ENCODE measurements at places on chromosomes 12 and 14.

DNA sequence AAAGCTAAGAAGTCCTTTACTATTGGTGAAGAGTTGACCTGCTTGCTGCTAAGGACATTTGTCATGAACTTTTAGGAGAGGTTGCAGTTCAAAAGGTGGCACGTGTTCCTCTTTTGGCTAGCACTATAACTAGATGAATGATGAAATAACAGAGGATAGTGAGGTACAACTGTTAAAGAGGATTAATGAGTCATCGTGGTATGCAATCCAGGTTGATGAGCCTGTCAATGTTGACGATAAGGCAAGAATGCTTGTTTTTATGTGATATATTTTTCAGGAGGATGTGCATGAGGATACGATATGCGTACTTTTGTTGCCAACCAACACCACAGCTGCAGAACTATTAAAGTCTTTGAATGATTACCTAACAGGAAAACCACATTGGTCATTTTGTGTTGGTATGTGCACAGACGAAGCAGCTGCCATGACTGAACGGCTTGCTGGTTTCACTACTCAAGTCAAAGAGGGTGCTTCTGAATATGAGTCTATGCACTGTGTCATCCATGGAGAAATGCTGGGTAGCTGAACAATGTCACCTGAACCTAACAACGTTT lies 10.6 kb downstream of the CEP128 start:
- no peak for DNase-seq

DNA sequence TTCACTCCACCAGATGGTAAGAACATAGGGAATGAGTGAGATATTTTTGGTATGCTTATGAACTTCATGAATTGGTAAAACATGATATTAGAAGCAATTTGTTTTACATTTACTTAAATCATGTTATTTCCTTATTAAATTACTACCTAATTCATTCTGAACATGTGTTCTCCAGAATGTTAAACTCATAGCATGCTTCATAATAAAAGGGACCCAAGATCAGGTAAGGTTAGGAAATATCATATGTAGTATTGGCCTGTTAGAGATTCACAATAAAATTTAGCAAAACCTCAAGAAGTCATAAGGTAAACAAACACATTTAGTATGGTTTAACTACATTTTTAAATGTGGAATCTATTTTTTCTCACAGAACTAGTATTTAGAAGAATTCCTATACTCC lies 28.2 kb downstream of the PTPRQ start:
- DNase-seq: no peak

- DNase-seq: no peak
Observed at GRCh38 chr14:103328941-103329340, 5.1 kb upstream of the EIF5 start.

DNA sequence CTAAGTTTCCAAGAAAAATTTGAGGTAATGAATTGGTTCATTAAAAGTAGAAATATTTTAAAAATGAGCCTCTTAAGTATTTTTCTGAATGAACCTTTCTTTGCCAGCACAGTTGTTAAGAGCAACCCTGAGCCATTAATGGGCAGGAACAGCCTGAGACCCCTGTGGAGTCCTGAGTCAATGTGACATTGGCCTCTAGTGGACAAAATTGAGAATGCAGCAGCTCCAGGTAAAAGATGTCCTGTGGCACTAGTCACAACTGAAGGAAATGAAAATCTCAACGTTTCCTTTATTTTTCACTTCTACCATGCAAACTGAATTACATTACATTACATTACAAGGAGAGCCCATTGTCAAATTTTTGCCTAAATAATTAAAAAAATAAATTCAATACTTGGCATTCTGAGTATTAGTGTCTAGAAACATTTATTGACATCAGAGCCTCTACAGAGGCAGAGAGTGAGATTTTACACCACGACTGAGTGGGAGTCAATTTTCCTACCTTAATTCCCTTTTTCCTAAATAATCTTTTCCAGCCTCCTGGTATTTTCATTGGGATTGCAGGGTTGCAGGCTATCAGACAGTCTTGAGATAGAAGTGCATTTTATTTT lies 135.7 kb downstream of the PPM1H start:
- DNase-seq: peak; percentile 22

Measured in thoracic aorta (tissue), 2 donors.